ENCODE measurements at places on chromosomes 1 and 21. TPM values are rescaled to one million over a fixed set of nuclear protein-coding genes. Genes with fewer than 3 reads are reported as not detected.

RCC2 gene
- 22.3 TPM for total RNA-seq

CFHR2 gene
- total RNA-seq: not detected

LCK gene
- total RNA-seq: 4.6 TPM

CORT gene
- total RNA-seq: not detected

LCE1F gene
- not detected for total RNA-seq

GRCh38 chr1:97886199-97886598 lies 34.6 kb downstream of the DPYD start:
- no peak for DNase-seq
- H3K27ac ChIP-seq: no peak overlapping the region
- H3K4me3 ChIP-seq: no peak overlapping the region
- no peaks in the 10 kb centered on the region for H3K27me3 ChIP-seq

- H3K36me3 ChIP-seq: no peaks in the 10 kb centered on the region
- DNase-seq: no peak
- no peak overlapping the region for H3K4me3 ChIP-seq
- no peaks in the 10 kb centered on the region for H3K4me1 ChIP-seq
- H3K27me3 ChIP-seq: no peaks in the 10 kb centered on the region
- H3K27ac ChIP-seq: no peak overlapping the region
These were observed 90.0 kb upstream of the CAMK1G start for GRCh38 chr1:209493559-209493958.

DNA sequence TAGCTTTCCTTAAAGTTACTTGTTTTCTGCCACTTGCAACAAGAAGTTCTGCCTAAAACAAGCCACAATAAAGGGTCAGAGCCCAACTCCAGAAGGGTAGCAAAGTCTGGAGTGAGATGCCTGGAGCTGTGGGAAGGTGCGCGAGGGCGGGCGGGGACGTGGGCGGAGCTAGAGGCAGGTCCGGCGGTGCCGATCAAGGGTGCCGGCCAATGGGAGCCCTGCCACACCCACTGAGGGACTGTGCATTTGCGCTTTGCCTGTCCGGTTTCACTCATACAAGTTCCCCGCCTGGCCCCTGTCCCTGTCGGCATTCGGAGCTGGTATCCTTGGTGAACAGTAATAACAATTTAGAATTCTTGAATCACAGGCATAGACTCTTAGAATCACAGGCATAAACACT lies 732.4 kb downstream of the MATN1 start:
- peak; percentile 57 for DNase-seq
- H3K27me3 ChIP-seq: no peaks in the 10 kb centered on the region
- no peak overlapping the region for H3K27ac ChIP-seq
- no peaks in the 10 kb centered on the region for H3K4me1 ChIP-seq

DNA sequence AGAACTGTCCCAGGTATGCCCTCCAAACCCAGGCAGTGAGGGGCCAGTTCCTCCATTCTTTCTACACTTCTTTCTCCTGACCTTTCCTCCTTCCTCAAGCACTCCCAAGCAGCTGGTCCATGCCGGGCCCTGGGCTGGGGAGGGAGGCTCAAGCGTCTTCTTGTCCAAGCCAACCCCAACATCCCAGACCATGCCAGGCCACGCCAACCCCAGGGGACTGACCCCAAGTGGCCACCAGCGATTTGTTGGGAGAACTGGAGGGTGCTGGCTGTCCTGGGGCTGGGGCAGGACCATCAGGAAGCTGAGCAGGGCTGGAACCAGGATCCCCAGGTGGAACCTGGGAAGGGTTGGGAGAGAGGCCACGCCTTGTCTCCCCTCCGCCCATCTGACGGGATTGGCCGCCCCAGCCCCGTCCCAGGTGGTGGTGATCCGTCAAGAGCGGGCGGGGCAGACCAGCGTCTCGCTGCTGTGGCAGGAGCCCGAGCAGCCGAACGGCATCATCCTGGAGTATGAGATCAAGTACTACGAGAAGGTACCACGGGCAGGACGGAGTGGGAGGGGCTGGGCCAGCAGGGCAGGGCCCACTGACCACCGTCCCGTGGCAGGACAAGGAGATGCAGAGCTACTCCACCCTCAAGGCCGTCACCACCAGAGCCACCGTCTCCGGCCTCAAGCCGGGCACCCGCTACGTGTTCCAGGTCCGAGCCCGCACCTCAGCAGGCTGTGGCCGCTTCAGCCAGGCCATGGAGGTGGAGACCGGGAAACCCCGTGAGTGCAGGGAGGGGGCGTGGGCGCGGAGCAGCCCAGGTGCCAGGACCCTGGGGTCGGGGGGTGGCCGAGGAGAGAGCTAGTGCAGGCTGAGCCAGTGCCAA lies 29.9 kb downstream of the EPHA8 start:
- no peaks in the 10 kb centered on the region for H3K4me1 ChIP-seq
- no peak for DNase-seq
- no peak overlapping the region for H3K4me3 ChIP-seq
- H3K36me3 ChIP-seq: no peaks in the 10 kb centered on the region
- no peak overlapping the region for H3K27ac ChIP-seq

DNA sequence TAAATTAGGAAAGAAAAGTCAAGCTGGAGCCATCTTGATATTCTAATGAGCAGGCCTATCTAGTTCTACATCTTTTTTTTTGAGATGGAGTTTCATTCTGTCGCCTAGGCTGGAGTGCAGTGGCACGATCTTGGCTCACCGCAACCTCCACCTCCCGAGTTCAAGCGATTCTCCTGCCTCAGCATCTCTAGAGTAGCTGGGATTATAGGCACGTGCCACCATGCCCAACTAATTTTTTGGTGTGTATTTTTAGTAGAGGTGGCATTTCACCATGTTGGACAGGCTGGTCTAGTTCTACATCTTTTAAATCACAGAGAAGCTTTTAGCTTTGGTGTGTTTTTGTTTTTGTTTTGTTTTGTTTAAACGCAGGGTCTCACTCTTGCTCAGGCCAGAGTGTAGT lies 6.8 kb downstream of the TMEM69 start:
- no peak overlapping the region for H3K4me3 ChIP-seq
- H3K27me3 ChIP-seq: no peaks in the 10 kb centered on the region
- no peak overlapping the region for H3K27ac ChIP-seq
- DNase-seq: no peak
- no peaks in the 10 kb centered on the region for H3K36me3 ChIP-seq

- no peak overlapping the region for H3K4me3 ChIP-seq
- no peaks in the 10 kb centered on the region for H3K36me3 ChIP-seq
- DNase-seq: peak; percentile 45
These were observed 42.7 kb downstream of the GJA5 start for GRCh38 chr1:147717706-147718097.

GRCh38 chr1:160911441-160911840 lies 26.5 kb upstream of the ITLN1 start:
- no peaks in the 10 kb centered on the region for H3K36me3 ChIP-seq
- H3K4me1 ChIP-seq: no peaks in the 10 kb centered on the region
- H3K4me3 ChIP-seq: no peak overlapping the region

DNA sequence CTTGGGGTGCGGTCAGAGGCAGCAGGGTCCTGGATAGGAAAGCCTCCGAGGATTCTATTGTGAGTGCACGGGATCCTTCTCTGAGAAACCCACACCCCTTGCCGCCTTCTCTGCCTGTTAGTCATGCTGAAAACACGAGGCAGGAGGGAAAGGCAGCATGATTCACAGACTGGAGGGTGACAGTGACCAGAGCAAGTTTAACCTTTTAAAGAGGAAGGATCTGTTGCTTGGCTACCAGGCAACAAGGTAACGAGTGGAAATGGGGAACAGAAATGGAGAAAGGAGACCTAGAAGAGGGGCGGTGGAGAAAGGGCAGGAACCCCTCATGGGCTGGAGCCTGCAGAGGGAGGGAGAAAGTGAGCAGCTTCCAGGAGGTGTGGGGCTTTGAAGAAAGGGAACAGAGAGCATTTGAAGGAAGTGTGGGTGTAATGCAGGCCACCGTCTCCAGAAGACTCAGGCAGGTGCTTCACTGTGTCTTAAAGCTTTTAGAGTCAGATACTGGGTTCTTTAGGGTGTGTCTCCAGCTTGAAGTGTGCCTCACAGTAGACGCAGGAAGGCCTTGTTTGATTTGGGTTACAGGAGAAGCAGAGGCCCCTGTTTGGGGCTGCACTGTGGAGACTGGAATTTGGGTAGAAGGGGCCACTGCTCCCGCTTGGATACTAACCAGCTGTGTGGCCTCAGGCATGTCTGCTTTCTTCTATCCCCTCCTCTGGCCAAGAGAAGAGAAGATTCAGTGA lies 19.1 kb downstream of the OPTC start:
- H3K4me1 ChIP-seq: no peaks in the 10 kb centered on the region
- DNase-seq: peak; percentile 79
- no peaks in the 10 kb centered on the region for H3K36me3 ChIP-seq

- H3K27ac ChIP-seq: no peak overlapping the region
- H3K36me3 ChIP-seq: no peaks in the 10 kb centered on the region
- no peaks in the 10 kb centered on the region for H3K27me3 ChIP-seq
- no peak for DNase-seq
- H3K4me1 ChIP-seq: no peaks in the 10 kb centered on the region
- no peak overlapping the region for H3K4me3 ChIP-seq
These were observed 116.3 kb upstream of the C1orf21 start for GRCh38 chr1:184270556-184270955.

- no peak for DNase-seq
- H3K27me3 ChIP-seq: no peaks in the 10 kb centered on the region
- no peak overlapping the region for H3K4me3 ChIP-seq
- no peaks in the 10 kb centered on the region for H3K36me3 ChIP-seq
- H3K27ac ChIP-seq: no peak overlapping the region
These were observed 61.7 kb upstream of the TNFSF4 start for GRCh38 chr1:173268786-173269277.

DNA sequence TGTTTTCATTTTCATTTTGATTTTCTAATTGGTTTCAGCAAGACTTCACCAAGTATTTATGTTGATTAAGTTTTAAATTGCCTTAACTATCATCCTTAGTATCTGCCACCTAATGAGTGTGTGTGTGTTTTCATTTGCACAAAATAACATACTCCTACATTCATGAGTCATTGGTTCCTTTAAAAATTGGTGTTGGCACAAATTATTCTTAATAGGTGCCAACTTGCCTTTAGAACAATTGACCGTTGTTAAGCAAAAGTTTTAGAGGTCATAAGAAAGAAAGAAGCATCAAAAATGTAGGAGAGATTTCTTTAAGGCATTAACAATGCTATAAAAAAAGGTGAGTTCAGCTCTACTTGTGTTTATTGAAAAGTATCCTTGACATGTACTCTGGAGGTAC lies 77.5 kb downstream of the FNBP1L start:
- H3K4me1 ChIP-seq: no peaks in the 10 kb centered on the region
- H3K27ac ChIP-seq: no peak overlapping the region
- H3K36me3 ChIP-seq: no peaks in the 10 kb centered on the region
- DNase-seq: no peak

All from aorta (tissue), 5 donors.